ENCODE measurements at places on chromosomes 4 and X.

- DNase-seq, result no peak
Measured at GRCh38 chr4:137249112-137249511, 283.2 kb downstream of the PCDH18 start.

DNA sequence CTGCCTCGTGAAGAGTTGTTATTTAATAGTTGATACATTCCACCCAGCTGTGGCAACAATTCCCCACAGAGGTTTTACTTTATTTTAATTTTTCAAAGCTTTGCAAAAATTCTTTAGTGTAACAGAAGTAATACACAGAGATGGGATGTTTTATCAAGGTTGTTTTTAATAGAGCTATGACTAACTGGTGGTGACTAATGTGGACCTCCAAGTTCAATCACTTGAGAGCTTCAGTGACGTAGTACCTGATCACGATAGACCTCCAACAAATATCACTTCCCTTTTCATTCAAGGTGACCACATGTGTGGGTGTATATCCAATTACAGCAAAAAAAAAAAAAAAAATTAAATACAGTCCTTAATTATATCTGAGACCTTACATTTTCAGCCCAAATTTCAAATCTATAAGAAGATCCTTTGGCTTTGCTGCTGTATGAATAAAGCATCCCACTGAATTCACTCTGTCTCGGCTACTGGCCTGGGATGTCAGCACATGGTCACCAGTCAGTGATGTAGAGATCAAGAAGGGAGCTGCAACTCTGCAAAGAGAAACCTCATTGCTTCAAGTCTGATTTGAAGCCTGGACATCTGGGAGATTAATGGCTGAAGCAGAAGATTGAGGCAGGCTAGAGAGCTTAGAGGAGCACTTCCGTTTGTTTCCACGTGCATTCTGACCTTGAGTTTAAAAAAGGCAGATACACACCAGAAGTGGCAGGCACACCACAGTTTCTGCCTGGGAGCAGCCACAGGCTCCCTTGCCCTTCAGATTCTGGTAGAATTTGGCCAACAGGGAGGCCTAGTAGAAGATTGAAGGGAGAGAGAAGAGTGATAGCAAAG is 345.9 kb upstream of the NOCT start:
- DNase-seq, result peak; percentile 65

DNA sequence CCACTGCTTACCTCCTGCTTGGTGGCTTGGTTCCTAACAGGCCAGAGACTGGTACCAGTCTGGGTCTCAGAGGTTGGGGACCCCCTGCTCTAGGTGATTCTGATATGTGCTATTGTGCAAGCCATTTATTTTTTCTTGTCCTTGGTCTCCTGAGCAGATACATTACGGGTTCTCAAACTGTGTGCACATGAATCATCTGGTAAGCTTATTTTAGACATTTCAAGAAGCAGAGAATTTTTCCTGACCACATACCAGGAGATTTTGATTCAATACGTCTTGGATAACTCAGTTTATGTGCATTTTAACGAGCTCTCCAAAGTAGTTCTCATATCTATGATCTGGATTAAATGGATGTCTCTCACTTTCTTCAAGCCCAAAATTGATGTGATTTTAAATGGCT is 77.2 kb downstream of the FHIP1A start:
- DNase-seq, result peak; percentile 94

GRCh38 chr4:112156553-112156952 is 11.3 kb downstream of the FAM241A start:
- no peak for DNase-seq

DNA sequence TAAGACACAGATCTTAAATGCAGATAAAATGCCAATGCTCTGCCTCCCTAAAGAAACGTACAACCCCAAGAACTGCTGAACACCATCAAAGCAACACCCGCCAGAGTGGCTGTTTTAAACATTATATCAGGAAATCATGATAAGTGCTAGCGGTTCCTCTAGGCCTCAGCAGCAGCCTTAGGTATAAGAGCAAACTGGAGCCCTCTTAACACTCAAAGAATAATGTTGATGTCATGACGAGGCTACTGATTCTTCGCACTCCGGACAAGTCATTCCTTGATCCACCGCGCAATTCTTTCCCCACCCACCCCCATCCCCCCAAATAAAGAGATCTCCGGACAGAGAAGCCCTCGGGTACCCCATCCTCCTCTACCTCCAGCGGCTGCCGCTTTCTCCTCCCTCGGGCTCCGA is 507 bp downstream of the LIN54 start:
- peak; percentile 50 for DNase-seq

GRCh38 chr4:87614292-87614890 is 6.1 kb downstream of the DSPP start:
- DNase-seq, result no peak

GRCh38 chrX:119729408-119730201 is 28.8 kb upstream of the SOWAHD start:
- DNase-seq, result peak; percentile 65

DNA sequence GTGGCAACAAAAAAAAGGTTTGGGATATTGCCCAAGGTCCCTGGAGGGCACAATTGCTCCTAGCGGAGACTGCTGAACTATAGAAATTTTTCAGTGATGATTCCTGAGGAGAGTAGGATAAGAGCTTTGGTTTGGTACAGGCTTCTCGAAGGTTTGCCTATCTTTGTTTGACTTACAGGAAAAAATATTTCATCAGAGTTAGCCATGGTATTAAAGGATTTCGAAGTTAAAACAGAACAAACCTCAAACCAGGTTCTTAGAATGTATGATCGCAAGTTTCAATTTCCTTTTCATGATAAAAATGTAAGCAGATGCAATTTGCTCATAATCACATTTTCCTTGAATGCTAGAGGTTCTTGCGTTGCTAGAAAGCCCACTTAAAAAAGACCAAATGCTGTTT is 1.7 kb downstream of the EGFL6 start:
- no peak for DNase-seq

DNA sequence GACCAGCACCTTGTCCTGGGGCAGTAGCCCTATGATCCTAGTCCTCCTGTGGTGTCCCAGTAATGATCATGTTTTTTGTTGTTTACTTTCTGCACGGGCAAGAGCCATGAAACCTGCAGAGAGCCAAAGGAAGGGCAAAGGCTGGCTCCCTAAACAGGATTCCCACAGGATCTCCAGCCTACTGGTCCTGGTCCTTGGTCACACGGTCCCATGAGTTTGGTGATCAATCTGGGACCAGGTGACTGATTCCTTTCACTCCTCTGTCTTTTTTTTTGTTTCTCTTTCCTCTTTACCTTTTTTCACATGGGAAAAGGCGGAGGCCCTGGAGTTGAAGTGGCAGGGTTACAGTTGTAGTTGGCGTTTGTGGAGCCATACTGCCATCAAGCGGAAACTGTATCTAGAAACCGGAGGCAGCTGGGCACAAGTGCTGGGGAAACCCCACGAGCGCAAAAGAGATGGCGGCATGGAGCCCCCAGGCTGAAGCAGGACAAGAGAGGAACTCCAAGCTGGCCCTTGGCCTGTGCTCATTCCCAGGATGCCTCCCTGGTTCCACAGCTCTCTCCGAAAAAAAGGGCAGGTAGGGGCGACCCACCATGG is 34.6 kb downstream of the NBDY start:
- no peak for DNase-seq

DNA sequence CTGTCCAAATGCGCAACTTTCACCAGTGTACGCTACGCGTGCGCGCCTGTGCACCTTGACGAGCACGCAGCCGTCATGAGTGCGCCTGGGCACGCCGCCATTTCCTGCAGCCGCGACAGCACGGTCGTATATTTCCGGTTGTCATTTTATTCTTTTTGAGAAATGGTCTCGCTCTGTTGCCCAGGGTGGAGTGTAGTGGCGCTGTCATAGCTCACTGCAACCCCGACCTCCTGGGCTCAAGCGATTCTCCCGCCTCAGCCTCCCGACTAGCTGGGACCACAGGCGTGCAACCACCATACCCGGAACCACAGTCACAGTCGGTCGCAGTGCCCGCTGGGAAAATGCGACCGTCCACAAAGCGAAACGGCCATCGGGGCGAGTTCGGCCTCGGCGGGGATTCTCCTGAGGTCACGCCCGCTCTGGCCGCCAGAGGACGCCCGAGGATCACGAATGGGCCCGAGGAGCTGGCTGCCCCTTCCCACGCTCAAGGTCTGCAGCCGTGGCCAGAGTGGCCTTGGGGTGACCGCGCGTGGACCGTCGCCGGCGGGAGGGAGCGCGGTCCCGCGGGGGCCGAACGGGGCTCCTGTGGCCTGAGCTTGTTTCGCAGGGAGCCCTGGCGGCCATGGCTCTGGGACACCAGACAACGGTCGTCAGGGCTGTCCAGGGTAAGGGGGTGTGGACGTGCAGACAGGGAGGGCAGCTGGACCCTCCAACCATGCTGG is 23.7 kb upstream of the PNMA3 start:
- DNase-seq, result peak; percentile 57

GRCh38 chr4:37754410-37755185 is 68.4 kb upstream of the RELL1 start:
- no peak for DNase-seq

GRCh38 chrX:68693481-68694434 is 46.3 kb downstream of the STARD8 start:
- peak; percentile 76 for DNase-seq

GRCh38 chrX:128518508-128518907 is 466.3 kb upstream of the ACTRT1 start:
- DNase-seq, result no peak

DNA sequence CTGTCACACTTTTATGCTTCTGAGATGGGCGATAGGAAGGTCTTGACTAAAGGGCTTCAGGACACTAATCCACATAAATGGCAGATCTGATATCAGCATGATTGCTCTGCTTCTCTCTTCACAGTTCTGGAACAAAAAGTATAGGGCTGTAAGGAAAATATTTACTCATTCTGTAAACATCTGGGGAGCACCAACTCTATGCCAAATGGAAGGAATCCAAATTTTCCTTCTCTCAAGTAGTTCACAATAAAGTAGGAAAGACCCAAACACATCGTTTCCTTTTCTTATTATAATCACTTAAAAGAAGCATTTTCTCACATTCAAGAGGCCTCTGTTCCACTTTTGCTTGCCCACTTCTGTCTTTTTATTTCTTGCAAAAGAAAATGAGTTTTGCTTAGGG is 45.9 kb upstream of the F9 start:
- DNase-seq, result no peak

- no peak for DNase-seq
Measured at GRCh38 chr4:147843162-147843561, 111.3 kb downstream of the ARHGAP10 start.

- no peak for DNase-seq
Measured at GRCh38 chr4:17093481-17093880, 195.0 kb upstream of the LDB2 start.

DNA sequence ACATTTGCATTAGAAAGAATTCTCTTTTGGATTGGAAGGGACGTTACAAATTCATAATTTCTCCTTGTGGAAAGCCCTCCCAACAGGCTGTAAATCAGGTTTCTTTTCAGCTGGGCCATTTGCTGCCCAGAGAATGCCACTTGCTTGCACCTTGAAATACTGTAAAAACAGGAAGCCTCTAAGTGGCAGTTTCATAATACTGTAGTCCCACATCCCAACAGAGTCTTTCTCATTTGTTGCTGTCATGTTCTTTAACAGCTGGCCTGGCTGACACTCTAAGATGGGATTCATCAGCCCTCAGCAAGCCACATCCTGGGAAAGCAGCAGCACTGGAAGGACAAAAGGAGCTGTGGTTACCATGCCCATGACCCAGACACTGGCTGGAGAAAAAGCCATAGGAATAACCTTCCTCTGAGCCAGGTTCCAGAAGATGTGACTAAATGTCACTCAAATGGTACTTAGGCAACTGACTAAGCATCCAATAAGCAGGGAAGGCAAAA is 221.9 kb upstream of the MBNL3 start:
- no peak for DNase-seq

DNA sequence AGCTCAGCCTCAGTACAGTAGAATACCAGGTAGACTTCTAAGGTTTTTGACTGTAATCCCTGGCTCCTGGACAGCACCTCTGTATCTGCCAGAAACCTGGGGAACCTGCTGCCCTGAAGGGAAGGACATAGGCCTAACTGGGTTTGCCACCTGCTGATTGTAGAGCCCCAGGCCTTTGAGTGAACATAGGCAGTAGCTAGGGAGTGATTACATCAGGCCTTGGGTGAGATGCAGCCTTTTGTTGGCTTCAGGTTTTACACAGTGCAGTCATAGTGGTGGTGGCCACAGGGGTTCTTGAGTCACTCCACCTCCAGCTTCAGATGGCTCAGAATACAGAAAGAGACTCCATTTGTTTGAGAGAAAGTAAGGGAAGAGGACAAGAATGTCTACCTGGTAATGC is 19.3 kb downstream of the IQCM start:
- no peak for DNase-seq

DNA sequence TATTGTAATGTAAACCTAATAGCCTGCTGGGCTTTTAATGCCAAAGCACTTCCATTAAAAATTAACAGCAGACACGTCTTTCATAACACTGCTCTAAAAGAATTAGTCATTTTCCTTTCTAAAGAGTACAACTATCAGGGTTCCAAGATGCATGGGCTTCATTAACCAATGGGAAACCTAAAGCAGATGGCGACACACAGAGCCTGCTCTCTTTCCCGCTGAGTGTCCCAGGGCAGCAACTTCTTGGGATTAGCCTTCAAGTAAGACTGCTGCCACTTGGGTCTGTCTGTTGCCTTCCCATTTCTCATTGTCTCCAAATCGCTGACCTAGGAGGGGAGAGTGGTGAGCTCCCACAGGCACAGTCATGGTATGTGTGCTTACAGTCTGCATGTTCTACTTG is 14.0 kb upstream of the PHKA2 start:
- DNase-seq, result peak; percentile 48

DNA sequence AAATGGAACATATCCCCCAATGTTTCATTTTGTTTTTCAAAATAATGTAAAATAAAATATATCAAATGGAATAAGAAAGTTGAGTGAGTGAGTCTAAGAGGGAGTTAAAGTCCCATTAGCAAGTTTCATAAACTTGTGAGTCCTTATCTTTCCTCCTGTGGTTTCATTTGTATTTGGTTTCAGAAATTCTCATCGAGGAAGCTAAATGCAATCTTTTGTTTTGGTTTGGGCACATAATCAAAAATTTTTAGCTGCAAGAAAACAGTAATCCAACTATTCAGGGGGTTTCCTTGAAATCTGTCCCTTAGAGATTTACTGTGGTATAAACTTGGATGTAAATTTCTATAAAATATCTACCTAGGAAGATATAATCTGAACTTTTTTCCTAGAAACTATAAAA is 124.2 kb downstream of the CAMK2D start:
- peak; percentile 55 for DNase-seq

DNA sequence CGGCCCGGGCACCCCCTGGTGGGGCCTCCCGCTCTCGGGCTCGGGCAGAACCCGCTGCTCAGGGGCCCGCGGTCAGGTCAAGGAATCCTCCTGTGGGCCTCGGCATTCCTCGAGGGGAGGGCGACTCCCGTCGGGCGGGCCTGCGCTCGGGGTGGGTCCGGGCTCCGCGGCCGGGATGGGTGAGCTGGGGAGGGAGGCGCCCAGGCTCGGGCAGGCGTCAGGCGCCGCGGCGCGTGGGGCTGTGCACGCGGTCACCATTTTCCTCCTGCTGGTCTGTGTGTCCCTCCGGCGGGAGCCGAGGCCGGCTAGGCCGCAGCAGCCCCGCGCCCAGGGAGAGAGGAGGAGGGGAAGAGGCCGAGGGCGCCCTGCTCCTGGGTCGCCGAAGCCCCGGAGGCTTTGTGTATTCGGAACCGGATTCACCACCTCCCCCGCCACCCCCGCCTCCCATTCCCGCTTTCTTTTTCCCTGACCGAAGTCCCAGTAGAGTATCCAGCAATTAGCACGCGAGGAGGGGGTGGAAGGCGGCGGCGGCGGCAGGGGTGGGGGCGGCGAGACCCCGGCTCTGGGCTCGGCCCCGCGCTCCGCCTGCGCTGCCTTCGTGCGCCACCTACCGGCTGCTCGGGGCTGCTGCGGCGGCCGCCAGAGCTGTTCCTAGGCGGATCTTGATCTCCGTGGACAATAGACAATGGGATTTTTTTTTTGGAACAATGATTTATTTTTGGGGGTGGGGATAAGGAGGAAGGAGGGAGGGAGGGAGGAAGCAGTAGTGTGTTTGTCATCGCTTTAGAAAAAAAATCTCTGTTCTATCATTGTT is 99.0 kb upstream of the MAML3 start:
- DNase-seq, result peak; percentile 64

Measured in EH (cell line).